ENCODE measurements at places on chromosomes 16 and 17. TPM values are rescaled to one million over a fixed set of nuclear protein-coding genes. Genes with fewer than 3 reads are reported as not detected.
A peak's percentile ranks its signal among the peaks of the same experiment; 100 is the strongest.

Gene IGSF6
- total RNA-seq, result 0.14 TPM

Gene SOST
- total RNA-seq, result not detected

Gene TPSG1
- not detected for total RNA-seq

Gene PGAP3
- 7.8 TPM for total RNA-seq

- no peak for DNase-seq
Observed at GRCh38 chr17:37743612-37743874, 1.3 kb downstream of the HNF1B start.

DNA sequence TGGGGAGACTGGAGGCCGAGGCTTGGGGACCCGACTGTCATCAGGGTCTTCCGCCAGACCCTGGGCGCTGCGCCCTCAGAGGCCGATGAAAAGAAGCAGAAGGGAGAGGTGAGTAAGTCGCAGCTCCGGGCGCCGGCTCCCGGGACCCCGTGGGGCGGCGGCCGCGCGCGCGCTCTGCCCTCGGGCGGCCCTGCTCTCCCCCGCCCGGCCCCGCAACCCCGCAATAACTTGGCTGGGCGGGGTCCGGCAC lies 392 bp upstream of the ABHD15 start:
- DNase-seq, result no peak

GRCh38 chr17:69577098-69577497 lies 162.6 kb downstream of the MAP2K6 start:
- no peak for DNase-seq

DNA sequence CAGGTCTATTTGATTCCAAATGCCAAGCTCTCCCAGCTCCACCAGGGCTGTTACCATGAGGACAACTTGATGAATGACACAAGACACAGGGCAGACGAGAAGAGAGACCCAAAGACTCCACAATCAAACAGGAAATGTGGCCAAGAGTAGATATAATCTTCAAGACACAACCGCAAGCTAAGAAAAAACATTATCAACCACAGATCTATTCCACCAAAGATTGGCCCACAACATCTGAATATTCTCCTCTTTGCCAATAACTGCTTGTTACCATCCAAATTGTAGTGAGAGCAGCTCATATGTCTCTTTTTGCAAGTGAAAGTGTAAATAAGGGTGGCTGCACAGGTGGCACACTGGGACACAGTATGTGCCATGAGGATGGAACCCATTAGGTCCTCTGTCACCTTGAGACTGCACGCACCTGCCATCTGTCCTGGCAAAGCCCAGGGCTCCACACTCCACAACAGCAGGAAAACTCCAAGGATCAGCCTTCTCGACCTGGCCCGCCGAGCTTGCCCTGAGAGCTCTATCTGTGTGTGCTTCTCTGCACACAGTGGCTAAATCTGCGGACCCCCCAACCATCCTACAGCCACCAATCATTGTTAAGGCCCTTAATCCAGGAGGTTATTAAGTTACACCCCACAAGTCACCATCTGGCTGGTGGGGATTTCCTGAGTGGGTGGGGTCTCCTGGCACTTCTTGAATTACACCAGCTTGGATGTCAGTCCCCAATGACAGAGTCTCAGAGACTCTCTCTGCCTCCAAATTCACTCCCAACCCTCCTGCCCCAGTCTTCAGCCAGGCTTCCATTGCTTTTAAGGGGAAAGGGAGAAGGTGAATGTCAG lies 50.5 kb downstream of the DYNLRB2 start:
- no peak for DNase-seq

GRCh38 chr17:8386841-8387240 lies 3.8 kb upstream of the RPL26 start:
- DNase-seq, result no peak

DNA sequence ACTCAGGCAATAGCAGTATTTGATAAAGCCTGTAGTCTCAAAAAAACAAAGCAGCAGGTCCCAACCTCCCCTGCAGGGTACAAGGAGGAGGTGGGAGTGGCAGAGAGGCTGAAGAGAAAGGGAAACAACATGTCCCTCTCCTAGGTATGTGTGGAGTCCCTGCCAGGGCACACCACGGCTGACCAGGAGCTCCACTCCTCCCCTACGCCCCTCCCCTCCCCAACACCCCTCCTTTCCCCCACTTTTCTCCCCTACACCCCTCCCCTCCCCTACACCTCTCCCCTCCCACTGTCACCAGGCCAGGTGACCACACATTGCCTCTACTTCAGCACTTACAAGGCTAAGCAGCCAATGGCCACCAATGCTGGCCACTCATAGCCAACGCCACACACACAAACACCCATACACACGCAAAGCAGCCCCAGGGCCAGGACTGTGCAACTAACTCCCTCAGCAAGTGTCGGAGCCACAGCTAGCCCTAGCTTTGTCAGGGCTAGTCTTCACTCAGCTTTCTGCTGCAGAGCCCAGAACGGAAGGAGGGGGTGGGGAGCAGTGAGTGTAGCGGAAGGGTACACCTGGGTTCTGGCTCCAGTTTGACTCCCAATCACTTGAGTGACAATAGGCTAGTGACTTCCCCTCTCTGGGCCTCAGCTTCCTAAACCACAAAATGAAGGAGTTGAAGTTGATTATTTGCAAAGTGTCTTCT lies 8.2 kb downstream of the CAVIN1 start:
- DNase-seq, result peak; percentile 59

DNA sequence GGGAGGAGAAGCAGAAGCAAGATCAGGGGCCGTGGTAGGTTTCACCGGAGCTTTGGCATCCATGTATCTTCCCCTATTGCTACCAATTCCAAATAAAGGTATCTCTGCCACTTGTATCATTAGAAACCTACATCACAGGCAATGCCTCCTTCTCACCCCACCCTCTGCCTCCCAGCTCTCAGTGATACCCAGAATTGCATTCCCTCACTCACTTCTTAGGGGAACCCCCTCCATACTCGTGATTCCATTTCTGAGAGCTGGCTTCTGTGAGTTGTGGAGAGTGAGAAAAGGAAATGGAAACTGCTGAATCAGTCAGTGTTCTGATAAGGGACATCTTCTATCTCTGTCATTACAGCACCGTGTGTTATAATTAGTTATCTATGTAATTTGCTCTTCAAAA lies 2.3 kb upstream of the CCL3 start:
- DNase-seq, result peak; percentile 64

GRCh38 chr17:35087731-35088355 lies 24.3 kb upstream of the RFFL start:
- DNase-seq, result peak; percentile 29

GRCh38 chr17:66755101-66755943 lies 79.6 kb upstream of the CACNG5 start:
- DNase-seq, result no peak

DNA sequence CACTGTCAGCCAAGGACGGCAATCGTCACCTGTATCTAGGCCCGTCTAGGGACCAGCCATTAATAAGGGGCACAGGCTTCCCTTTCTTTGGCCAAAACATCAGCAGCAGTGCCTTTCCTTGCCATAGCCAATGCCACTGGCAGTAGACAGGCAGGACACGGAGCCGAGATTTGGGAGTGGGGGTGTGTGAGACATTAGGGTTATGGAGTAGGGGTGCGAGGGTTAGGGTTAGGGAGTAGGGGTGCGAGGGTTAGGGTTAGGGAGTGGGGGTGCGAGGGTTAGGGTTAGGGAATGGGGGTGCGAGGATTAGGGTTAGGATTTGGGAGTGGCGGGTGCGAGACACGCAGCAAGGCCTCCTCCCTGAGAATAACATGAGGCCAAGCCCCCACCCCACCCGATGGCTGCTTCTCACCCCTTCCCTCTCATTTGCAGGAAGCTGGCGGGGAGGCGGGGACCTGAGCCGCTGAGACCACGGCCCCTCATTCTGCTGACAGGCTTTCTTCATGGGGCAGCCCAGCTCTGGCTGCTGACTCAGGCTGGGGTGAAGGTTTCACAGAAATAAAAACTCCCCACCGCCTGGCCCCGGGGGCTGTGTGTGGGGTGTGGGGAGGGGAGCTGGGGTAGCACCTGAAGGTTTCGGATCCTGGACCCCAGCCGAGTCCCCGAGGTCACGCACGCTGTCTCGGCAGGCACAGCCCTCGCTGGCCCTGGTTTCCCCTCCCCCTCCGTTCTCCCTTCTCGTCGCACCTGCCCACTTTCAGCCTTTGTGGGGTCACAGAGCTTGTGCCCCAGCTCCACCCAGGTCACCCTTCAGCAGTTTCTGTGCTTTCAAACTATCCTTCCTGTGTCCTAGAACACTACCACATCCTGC lies 93.8 kb downstream of the PGS1 start:
- DNase-seq, result no peak

Measured in activated naive CD8-positive, alpha-beta T cell treated with anti-CD3 and anti-CD28 coated beads for 36 hours (primary cell).